ENCODE measurements at places on chromosomes 2 and 18. TPM values are rescaled to one million over a fixed set of nuclear protein-coding genes. Genes with fewer than 3 reads are reported as not detected.
A peak's percentile ranks its signal among the peaks of the same experiment; 100 is the strongest.

GRCh38 chr2:207135340-207135739 lies 30.4 kb downstream of the KLF7 start:
- DNase-seq, result no peak

- DNase-seq, result no peak
Observed at GRCh38 chr18:8762968-8763367, 57.6 kb downstream of the MTCL1 start.

- no peak for DNase-seq
Observed at GRCh38 chr2:16728351-16729136, 62.9 kb upstream of the CYRIA start.

- no peak for DNase-seq
Observed at GRCh38 chr2:207221731-207222130, 56.0 kb upstream of the KLF7 start.

GRCh38 chr18:70290482-70291294 lies 1.8 kb downstream of the SOCS6 start:
- no peak for DNase-seq

DNA sequence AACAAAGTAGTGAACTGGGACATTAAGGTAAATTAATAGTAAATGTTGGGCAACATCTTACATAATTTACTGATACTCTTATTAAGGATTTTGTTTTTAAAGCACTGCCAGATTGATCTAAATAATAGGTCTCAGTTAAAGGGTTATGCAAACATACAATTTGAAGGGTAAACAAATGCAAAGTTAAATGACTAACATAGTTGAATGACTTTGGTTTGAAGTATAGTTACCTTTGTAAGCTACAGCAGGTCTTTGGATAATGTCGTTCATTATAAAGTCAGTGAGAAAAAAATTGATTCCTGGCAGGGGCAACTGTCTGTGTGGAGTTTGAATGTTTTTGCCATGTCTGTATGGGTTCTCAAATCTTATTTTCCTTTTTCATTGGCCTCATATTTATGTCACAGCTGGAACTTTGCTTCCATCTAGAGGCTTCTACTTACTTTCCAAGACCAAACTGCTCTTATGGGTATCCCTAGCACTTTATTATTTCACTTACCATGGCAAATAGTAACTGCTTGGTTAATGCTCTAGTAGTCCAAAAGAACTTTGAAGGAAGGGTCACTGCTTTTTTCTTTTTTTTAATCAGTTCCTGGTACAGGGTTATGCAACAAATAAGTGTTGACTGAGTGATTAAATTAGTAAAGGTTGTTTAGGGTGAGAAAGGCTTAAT lies 107.8 kb downstream of the NBEAL1 start:
- peak; percentile 15 for DNase-seq

DNA sequence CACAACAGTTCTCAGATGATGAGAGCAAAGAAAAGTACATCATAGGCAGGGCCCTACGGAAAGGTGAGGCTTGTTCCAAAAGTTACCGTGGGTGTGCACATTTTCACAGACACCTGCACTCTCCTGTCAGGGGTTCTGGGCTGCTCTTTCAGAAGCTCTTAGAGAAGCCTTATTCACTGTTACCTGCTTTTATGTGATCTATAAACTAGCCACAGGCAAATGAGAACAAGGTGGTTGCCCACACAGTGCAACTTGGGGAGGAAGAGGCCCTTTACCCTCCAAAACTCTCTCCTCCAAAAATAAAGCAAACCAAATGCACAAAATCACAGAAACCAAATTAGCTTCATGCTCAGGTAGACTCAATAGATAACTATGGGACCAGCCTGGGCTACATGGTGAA lies 11.1 kb upstream of the CUL3 start:
- no peak for DNase-seq

- no peak for DNase-seq
Observed at GRCh38 chr2:10610213-10610910, 79.4 kb downstream of the NOL10 start.

DNA sequence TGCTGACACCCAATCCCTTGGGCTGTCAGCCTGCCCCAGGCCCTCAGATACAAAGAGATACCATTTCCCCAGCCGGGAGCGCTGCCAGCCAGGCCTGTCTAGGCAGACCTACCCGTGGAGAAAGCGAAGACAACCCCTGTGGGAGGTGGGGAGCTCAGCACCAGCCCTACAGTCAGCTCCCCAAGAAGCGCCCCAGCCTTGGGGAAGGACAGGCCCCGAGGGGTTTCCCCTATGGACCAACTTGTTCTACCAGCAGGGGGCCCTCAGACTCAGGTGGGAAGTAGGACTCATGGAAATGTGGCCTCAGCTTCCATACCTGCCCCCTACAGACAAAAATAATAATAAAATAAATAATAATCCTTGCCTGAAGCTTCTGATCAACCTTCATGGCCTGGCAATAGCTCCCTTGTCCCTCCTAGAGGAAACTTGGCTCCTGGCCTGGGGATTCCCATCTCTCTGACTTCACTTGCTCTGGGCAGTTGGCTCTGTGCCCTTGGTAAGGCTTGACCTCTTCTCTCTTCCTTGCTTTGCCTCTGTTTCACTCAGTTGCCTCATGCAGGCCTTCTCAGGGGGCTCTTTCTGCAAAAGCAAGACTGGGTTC lies 7.0 kb downstream of the SLC35F6 start:
- DNase-seq, result no peak

DNA sequence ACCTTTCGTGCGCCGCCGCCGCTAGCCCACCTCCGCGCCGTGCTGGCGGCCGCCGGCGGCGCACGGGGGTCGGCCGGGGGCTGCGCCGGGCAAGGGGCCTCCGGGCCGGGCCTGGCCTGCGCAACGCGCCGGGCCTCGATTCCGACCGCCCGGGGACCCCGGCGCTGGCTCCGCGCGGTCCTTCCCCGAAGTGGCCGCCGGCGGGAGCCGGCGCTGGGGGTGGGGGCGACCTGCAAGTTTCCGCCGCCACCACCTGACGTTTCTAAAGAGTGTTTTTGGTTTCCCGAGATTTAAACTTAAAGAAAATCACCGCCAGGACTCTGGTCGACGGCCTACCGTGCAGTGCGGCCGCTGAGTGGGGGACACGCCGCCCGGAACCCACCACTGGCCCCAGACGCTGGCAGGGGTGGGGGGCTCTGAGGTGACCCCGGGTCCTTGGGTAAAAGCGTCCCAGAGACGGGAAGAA lies 3.8 kb upstream of the GATA6 start:
- no peak for DNase-seq

Gene LRRC30
- 0.56 TPM for polyA plus RNA-seq

Gene ARHGAP28
- polyA plus RNA-seq, result 65.8 TPM

Gene CPO
- polyA plus RNA-seq, result 1.7 TPM

Gene CCDC121
- 12.9 TPM for polyA plus RNA-seq

Gene EDAR
- 2.8 TPM for polyA plus RNA-seq

Gene POTEJ
- 0.04 TPM for polyA plus RNA-seq
